ENCODE measurements at places on chromosomes 5 and 9. TPM values are rescaled to one million over a fixed set of nuclear protein-coding genes. Genes with fewer than 3 reads are reported as not detected.
A peak's percentile ranks its signal among the peaks of the same experiment; 100 is the strongest.

Gene PPP2R2B
- 14.8 TPM for polyA plus RNA-seq

Gene CNTFR
- polyA plus RNA-seq: 38.3 TPM

GRCh38 chr5:74394528-74394915 is 246.0 kb downstream of the ENC1 start:
- DNase-seq: no peak

DNA sequence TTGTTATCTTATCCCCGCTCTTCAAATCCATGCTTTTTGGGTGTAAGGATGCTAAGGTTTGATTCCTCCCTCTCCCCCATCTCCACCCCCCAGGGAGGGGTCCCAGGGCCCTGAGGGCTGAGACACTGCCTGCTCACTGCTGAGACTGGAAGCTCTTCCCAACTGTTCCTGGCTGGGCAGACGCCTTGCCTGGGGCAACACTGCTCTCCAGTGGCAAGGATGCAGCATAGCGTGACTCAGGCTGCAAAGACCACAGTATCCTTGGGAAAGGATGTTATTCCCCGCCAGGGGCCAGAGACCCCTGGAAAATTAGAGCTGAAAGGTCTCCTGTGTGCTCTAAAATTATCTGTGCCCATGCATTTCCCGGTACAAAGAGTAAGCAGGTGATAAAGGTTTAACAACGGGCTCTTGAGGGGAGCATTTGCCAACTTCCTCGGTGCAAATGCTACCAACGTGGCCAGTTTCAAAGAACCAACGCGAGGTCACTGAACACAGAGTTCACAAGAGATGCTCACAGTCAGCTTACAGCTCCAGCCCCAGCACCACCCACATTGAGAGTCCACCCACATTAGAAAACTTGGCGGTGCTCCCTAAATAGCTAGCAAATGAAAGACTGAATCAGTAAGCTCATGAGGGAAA is 271.9 kb downstream of the NSG2 start:
- peak; percentile 6 for DNase-seq

- no peak for DNase-seq
These were observed 53.9 kb upstream of the TMEM171 start for GRCh38 chr5:73066466-73066865.

DNA sequence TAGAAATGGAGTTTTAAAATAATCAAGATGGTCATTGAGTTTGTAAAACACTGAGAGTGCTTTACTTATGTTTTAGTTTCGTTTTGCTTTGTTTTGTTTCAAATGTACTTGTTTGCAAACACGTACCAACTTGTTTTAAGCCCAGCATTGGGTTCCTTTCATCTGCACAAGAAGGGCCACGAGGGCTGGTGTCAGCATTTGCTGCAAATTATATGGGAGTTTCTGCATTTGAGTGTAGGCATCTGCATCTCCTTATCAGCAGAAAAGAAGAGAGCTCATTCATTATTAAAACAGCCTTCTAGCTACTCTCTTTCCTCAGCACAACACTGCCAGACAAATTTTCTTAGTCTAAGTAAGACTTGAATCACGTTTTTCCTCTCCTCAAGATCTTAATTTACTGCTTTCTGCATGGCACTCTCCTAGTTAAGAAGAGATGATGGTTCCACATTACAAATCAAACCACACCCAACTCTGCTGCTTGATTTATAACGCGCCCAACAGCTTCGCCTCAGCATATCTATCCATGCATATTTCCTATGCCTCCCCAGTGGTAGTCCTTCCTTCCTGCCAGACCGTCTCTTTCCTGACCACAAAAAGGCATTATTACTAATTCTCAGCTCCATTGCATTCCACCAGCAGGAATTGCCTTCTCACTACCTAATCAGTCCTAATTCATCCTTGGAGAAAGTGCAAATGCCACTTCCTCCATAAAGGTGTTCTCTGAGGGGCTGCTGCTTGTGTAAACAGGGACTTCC is 95.2 kb upstream of the CAST start:
- DNase-seq: no peak

Gene RNF130
- 66.5 TPM for polyA plus RNA-seq

Gene CFAP157
- 5.2 TPM for polyA plus RNA-seq

Gene DYNC2I2
- 51.3 TPM for polyA plus RNA-seq

DNA sequence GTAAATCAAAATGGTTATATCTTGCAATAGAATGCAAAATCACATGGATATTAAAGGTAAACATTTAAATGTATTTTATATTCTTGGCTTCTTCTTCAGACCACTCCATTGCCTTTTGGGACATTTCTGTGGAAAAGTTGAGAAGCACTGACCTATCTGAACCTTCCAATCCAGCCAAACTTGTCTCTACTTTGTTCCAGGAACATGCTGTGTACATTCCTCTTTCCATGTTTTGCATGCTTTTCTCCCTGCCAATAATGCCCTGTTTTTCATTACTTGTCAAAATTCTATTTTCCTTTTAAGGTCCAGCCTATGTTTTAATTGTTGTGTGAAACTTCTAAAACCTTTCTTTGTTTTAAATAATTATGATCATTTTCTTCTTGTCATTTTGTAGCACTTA is 28.3 kb downstream of the JAK2 start:
- DNase-seq: no peak

- no peak for DNase-seq
These were observed 28.9 kb downstream of the CDH9 start for GRCh38 chr5:27009540-27009915.

DNA sequence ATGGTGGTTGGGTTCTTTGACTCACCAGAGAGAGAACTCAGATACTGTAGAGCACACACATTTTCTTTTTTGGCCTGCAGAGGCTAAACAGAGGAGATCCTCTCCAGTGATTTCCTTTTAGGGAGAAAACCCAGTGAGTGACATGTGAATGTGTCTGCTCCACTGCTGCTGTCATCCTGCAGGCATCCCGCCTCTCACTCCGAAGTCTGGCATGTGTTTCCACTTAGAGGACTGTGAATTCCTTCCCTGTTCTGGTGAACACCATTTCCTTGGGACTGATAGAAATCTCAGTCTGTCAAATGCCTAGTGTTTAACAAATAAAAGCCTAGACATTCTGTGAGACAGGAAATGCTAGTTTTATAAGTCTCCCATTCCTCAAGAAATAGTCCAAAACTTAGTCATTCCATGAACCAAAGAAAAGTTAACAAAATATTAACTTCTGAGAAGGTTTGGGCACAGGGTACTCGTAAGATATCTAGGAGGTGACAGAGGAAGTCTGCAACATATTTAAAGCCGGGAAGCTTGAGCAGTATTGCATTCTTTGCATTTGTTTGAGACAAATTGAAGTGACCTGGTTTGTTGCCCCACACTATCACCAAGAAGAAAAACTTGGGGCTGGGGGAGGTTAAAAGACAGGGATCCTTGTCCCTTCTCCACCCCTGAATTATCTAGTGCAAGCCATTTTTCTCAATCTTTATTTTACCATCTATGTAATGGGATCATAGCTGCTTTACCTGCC is 74.9 kb upstream of the NIPAL4 start:
- DNase-seq: no peak

Gene AMBP
- polyA plus RNA-seq: 2.4 TPM

GRCh38 chr9:100473276-100474081 is 530 bp downstream of the TMEFF1 start:
- DNase-seq: peak; percentile 36

Gene MEIKIN
- polyA plus RNA-seq: not detected

Gene CCNI2
- 3.8 TPM for polyA plus RNA-seq

DNA sequence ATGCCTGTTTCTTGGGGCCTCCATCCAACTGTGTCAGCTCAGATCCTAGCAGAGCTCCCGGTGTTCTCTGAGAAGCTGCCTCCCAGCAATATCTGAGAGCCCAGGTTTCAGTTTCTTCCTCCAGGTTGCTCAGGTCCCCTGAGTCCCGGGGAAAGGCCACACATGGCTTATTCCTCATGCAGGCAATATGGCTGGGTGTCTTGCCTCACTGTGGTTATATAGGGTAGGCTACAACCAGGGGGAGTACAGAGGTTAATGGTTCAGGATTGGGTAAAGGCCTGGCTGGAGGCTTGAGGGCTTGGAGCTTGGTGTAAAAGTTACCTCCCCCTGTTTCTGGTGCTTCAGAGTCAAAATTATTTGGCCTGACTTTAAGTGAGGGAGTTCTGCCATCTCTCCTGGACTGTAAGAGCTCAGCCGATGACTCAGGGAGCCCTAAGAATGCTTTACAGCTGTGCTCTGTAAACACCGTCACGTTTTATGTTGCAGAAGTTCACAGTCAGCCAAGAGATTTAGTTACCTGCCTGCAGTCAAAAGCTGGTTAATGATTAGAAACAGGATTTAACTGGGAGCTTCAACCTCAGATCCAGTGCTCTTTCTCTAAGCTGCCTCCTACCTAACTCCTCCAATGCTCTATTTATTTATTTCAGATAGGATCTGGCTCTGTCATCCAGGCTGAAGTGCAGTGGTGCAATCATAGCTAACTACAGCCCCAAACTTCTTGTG is 24.3 kb upstream of the UBAP2 start:
- peak; percentile 70 for DNase-seq

Gene SHOC1
- 1.4 TPM for polyA plus RNA-seq

Gene ARID3C
- polyA plus RNA-seq: not detected

Gene CHSY3
- polyA plus RNA-seq: 3.0 TPM

GRCh38 chr5:83946516-83946915 is 225.9 kb upstream of the HAPLN1 start:
- DNase-seq: no peak

GRCh38 chr5:112205846-112206245 is 213.2 kb downstream of the EPB41L4A start:
- no peak for DNase-seq

Gene PCDHGA12
- 1.9 TPM for polyA plus RNA-seq

- DNase-seq: no peak
These were observed 35.9 kb upstream of the HSPA9 start for GRCh38 chr5:138610918-138611677.

DNA sequence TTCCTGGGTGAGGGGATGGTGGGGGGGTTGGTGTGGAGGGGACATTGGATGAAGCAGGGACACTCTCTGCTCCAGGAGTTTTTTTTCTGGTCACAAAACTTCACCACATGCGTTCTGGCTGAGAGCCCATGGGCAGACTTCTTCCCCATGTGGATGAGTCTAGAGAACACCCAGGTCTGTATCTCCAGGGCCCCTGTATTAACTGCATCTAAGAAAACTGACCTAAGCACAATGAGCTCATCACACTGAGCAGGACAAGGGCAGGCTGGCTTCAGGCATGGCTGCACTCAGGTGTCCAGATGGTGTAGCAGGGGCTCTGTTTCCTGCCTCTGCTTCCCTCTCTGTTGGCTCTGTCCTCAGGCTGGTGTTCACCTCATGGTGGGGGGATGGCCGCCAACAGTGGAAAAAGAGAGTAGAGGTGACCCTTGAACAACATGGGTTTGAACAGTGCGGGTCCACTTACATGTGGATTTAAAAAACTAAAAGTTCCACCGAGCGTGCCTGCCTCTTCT is 85.3 kb upstream of the STC2 start:
- DNase-seq: no peak

Gene PAEP
- not detected for polyA plus RNA-seq

- DNase-seq: no peak
These were observed 599.1 kb upstream of the TYRP1 start for GRCh38 chr9:12094046-12094445.

Gene C1QTNF2
- polyA plus RNA-seq: 0.82 TPM

- DNase-seq: no peak
These were observed 29.7 kb upstream of the CSNK1G3 start for GRCh38 chr5:123482258-123482657.

DNA sequence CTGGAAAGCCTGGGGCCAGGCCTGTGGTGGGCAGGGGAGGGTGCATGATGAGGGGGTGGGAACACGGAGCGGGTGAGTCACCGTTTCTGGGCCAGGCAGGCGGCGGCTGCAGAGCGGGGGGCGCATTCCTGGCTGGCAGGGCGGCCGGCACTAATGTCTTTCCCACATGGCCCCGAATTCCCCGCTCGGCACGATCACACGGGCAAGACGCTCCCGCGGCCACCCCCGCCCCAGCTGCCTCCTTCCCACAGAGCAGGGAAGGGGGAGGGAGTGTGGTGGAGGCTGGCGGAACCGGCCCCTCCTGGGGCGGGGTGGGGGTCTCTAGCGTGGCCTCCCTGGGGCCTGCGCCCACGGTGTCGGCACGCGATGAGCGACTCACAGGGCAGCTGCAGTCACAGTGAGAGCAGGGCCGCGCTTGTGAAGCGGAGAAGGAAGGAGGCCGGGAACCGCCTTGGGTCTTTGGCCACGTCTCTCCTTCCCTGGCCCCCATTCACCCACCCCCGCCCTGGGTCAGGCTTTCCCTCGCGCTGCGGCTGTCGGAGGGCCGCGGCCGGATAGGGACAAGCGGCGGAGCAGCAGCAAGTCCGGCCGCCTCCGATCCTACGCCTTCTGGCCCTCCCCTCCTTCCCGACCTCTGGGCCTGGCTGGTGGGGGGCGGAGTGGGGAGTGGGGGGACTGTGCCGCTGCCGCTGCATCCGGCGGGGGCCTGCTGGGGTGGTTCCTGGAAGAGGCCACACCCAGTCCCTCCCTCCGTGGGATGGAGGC is 48.9 kb downstream of the CXXC5 start:
- no peak for DNase-seq

Gene MARCHF11
- 4.8 TPM for polyA plus RNA-seq

Gene FBP2
- not detected for polyA plus RNA-seq

- no peak for DNase-seq
These were observed 286.7 kb downstream of the TLE4 start for GRCh38 chr9:79858508-79858907.

GRCh38 chr9:129455151-129455995 is 165.5 kb downstream of the C9orf50 start:
- DNase-seq: no peak

GRCh38 chr9:10265153-10265631 is 347.6 kb downstream of the PTPRD start:
- DNase-seq: peak; percentile 59

DNA sequence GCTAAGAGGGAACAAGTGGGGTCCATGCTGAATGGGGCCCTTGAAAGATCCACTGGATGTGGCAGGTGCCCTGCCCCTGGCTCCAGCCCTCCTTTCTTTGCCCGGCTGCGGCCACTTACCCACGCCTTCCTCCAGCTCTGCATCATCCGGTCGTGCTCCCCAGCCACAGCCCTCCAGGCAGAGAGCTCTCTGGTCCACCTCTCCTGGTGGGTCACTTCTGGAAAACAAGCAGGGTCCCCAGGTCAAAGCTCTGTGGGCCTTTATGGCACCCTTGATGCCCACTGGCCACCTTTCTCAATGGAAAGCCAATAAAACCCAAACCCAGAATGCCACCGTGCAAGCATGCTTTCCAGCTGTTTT is 45.0 kb downstream of the SECISBP2 start:
- no peak for DNase-seq
